COR-L47 (cell line): ENCODE measurements at places on chromosomes 1 and 21.
A peak's percentile ranks its signal among the peaks of the same experiment; 100 is the strongest.

DNA sequence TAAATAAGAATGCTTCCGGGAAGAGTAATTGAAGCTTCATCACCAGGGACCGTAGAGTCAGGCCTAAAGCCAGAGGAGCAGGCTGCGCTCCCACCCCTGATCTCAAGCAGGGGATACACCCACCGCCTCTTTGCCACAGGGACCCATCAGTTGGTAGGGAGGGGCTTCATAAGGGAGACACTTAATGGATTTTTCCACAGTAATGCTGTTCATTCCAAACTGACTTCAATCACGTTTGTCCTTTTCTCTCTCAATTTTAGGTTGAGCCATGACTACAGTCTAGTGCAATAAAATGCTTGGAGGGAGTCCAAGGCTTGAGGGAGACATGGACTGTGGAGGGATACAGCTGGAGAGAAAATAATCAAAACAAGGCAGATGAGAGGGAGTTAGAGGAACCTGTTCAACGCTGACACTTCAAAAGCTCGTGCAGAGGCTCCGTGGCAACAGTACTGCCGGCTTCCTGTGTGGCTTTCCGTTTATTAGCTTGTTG lies 111.5 kb downstream of the SEC16B start:
- peak; percentile 24 for DNase-seq

DNA sequence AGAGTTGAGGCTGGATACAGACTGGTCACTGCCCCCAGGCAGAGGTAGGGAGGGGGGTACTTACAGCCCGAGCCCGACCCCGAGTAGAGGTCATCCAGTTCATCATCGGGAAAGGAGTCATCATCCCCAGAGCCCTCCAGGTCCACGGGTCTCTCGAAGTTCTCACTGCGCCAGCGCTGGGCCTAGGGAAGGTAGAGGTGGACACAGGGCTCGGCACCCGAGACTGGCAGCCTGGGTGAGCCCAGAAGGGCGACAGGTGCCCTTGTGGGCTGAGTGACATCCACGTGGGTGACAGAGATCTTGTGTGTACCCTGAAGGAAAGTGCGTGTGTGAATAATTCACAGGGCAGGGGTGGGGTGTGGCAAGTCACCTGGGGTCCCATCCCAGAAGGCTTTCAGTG lies 30.0 kb downstream of the SDC3 start:
- DNase-seq: no peak

DNA sequence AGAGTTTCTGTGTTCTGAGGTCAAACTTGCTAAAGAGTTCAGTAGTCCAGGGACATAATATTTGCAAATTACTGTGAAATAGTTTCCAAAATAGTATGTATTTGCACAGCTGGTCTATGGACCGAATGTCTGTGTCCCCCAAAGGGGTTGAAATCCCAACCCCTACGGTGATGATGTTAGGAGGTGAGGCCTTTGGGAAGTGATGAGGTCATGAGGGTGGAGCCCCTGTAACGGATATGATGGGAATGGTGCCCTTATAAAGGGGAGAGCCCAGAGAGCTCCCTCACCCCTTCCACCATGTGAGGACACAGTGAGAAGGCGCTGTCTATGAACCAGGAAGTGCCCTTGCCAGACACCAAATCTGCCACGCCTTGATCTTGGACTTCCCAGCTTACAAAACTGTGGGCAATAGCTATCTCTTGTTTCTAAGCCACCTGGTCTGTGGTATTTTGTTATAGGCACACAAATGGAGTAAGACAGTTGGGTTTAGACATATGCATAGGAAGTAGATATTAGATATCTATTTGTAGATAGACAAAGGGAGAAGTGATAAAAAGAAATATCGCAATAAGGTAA lies 21.7 kb downstream of the RNF187 start:
- no peak for DNase-seq

GRCh38 chr1:53285969-53286760 lies 41.7 kb downstream of the LRP8 start:
- DNase-seq: no peak

- DNase-seq: no peak
Observed at GRCh38 chr1:223331301-223331700, 32.7 kb downstream of the SUSD4 start.

- no peak for DNase-seq
Observed at GRCh38 chr1:246081138-246081702, 425.9 kb downstream of the SMYD3 start.

- peak; percentile 78 for DNase-seq
Observed at GRCh38 chr1:50976890-50977574, 7.0 kb downstream of the CDKN2C start.

DNA sequence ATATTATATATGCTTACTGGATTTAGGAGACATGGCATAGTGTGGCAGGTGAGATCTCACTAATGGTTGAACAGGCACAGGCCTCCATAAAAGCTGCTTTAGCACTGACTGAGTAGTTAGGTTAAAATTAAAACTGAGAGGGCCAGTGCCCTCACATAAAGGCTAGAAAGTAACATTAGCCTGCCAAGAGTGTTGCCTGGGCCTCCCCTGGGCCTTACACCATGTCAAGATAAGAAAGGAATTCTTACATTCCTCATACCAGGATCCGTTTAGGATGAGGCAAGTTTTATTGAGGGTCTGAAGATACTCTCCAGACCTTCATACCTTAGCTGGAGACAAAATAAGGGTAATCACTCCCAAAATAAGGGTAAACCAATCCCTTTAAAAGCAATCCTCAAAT lies 1011.8 kb downstream of the PLA2G4A start:
- DNase-seq: no peak

GRCh38 chr1:39490596-39491145 lies 765 bp upstream of the BMP8A start:
- no peak for DNase-seq

DNA sequence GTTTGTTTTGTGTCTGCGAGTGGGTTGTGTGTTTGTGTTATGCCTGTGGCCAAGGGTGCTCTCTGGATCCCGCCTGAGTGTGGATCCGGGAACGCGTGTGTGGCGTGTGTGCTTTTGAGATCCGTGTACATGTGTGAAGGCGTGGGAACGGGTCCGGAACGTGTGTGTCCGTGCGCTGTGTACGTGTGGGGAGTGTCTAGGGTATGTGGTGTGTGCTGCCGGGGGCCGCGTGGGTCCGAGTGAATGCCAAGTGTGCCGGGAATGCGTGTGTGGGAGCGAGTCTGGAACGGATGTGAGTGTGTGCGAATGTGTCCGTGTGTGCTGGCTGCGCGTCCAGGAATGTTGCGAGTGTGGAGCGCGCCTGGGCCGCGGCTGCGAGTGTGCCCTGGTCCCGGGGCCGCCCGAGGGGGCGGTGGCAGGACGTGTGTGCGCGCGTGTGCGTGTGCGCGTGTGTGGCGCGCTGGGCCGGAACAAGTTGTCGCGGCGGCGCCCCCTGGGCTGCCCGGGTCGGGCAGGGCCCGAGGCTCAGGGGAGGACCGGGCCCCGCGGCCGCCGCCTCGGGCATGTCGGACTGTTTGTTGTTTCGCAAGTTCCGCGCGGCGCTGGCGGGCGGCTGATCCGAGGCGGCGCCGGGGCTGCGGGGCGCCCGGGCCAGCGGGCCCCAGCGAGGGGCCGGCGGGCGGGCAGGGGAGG lies 953 bp downstream of the PTPRU start:
- peak; percentile 32 for DNase-seq

DNA sequence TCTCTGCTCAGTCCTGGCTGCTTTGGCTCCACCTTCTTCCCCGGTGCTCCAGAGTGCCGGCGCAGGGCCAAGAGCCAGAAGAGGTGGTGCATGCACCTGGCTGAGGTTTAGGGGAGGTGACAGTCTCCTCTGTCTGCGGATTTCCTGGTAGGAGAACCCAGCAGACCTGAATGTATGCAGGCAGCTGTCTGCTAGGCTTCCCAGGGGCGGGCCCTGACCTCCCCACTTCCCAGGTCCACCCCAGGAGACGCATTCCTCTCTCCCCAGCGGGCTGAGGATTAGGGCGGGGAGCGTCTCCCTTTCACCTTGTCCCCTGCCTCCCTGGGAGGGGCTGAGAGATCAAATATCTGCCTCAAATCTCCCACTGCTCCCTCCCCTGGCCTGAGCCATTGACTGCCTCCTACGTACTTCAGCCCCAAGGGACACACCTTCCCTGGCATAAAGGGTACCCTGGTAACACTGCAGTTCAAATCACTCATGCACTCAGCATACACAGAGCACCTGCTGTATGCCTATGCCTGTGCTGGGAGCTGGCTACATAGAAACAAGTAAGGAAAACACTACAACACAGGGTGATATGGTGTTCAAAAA lies 27.5 kb downstream of the DMBX1 start:
- DNase-seq: peak; percentile 30

DNA sequence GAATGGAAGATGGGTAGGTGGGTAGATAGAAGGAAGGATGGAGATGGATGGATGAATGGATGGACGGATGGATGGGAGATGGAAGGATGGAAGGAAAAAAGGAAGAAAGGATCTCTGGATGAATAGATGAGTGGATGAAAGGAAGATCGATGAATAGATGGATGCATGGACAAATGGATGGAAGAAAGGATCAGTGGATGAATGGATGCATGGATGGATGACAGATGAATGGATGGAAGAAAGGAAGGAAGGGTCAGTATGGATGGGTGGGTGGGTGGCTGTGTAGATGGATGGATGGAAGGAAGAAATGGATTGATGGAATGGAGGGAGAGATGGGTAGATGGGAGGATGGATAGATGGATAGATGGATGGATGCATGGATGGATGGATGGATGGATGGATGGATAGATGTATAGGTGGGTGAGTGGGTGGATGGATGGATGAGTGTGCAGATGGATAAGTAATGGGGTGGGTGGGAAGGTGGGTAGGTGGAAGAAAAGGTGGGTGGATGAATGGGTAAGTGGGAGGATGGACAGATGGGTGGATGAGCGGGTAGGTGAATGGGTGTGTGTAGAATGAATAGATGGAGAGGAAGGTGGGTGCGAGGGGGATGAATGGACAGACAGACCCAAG lies 14.6 kb downstream of the KIF17 start:
- DNase-seq: no peak

- no peak for DNase-seq
Observed at GRCh38 chr21:37339552-37339939, 27.0 kb upstream of the DYRK1A start.

DNA sequence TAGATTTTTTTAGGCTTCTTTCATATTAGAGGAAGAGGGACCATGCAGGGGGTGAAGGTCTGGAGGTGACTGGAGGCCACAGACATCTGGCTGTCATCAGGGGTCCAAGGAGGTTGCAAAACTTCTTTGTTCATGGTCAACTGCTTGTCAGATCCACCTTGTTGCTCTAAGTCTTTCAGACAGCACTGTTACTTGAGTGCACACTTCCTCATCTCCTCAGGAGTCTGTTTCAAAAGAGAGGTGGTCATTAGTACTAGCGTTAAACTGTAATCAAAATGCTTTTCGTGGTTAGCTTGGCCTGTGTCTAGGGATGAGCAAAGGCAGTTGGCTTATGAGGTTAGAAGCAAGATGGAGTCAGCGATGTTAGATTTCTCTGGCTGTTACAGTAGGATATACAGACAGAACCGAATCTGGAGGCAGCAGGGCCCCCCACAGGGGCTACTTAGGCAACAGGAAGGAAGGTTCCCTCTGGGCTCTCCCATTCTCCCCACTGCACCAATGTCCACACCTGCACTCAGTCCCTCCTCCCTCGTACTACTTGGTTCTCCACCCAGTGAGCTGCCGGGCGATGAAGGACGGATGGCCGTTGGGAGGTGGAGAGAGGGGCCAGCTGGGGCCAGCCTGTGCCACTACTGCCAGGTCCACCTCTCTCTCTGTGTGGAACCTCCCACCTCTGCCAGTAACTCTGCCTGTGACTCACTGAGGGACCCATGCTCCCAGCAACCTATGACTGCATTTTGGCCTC lies 57.2 kb downstream of the TOR1AIP2 start:
- DNase-seq: no peak

GRCh38 chr1:118992868-118993699 lies 4.9 kb upstream of the TBX15 start:
- DNase-seq: no peak

- no peak for DNase-seq
Observed at GRCh38 chr1:56436296-56436695, 143.1 kb downstream of the PLPP3 start.

DNA sequence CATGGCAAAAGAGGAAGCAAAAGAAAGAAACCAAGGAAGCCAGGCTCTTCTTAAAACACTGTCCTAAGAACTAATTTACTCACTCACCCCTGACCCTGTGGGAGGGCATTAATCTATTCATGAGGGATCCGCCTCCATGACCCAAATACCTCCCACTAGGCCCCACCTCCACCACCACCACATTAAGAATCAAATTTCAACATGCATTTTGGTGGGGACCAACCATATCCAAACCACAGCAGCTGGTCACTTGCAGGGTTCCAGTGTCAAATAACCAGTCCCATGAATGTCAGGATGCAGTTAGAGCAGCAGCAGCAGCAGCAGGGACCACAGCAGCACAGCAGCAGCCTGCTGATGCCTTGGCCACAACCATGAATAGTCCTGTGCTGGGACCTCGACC lies 83.8 kb downstream of the ZC3H11B start:
- no peak for DNase-seq

GRCh38 chr1:172637522-172637921 lies 21.4 kb upstream of the FASLG start:
- no peak for DNase-seq

- DNase-seq: no peak
Observed at GRCh38 chr1:56287721-56288120, 291.6 kb downstream of the PLPP3 start.

DNA sequence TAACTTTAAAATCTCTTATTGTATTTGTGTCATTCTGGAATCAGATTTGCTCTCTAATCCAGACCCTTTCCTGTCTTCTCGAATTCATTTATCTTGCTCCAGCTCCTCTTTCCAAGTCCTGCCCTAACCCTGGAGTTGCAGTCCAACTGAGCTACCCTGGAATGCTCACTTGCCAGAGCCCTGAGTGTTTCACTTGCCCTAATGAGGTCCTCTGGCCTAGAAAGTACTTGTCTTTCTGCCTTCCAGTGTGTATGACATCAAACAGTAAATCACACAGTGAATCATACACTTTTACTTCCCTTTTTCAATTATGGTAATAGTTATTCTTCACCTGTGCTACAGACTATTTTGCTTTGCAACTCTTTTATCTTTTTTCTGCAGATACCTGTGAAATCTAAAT lies 96.9 kb downstream of the NEK7 start:
- no peak for DNase-seq
